ENCODE measurements at places on chromosomes 1 and 21.

- no peak for DNase-seq
These were observed 15.8 kb upstream of the ETV3L start for GRCh38 chr1:157115429-157115838.

DNA sequence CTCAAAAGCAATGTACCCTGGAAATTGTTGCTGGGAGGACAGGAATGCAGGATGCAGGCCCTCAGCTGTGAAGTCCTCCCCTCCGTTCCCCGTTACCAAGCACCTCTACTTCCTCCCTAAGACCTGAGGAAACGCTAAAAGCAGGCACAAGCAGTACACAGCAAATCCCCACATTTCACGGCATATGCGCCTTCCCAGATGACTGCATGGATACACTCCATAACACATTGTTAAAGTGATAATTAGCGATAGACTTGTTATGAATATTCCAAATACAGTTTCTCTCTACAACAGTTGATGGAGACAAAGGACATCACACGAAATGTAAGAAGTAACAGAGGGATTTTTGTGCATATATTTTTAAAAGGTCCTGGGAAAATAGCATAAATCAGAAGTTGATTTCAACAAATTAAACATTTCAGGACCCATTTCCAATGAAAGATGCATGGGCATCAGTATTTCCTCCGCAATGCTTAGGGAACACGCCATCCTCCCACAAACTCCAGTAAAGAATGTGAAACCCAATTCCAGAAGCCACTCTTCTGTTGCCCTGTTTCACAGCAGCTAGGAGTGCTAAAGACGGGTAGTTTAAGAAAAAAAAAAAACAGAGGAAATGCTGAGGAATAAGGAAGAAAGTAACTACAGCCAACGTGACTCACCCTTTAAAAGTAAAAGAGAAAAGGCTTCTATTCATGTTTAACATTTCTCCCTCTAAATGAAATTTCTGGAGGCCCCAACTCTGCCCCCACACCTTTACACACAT is 75.5 kb downstream of the HIVEP3 start:
- no peak for DNase-seq

- DNase-seq = no peak
These were observed 34.9 kb downstream of the CENPF start for GRCh38 chr1:214637722-214638458.

- DNase-seq = no peak
These were observed 598.2 kb downstream of the PLPP3 start for GRCh38 chr1:55981010-55981650.

- peak; percentile 100 for DNase-seq
These were observed at the start of gene RSBN1 for GRCh38 chr1:113811888-113812660. Gene RSBN1, minus strand, starts transcription at chr1:113812476. Its CDS starts 64 bp downstream, at chr1:113812412.

DNA sequence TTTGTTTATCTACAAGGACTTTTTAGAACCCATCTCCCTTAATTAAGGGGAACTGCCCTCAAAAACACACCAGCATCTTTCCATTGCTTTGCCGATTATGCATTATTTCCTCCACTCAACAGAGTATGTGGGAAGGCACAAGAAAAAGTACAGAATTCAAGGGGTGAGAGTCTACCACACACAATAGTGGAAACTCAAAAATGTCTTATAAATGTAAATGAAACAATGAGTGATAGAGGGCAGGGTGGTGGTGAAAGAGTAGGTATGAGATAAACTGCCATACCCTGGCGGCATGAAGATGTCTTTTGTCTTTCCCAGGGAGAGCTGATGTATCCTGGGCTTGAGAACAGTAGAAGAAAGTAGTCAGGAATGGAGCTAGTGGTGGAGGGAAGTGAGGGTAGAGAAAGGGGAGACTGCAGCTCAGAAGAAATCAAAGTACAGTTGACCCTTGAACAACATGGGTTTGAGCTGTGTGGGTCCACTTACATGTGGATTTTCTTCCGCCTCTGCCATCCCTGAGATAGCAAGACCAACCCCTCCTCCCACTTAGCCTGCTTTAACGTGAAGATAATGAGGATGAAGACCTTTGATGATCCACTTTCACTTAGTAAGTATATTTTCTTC is 24.4 kb downstream of the CD58 start:
- no peak for DNase-seq

DNA sequence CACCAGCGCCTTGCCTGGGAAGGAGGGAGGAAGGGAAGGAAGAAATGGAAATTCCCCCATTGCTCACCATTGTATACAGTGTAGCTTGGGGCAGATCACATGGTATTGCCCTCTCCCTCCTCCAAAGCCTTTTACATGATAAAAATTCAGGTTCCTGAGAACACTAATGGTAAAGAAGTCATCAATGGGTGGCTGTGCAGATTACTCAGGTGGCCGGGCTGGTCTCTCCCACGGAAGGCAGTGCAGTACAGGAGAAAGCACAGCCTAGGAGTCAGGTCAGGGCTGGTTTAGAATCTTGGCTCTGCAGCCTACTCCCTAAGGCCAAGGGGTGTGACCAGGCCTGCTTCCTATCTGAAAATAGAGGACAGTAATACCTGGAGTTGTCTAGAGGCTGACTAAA is 107.9 kb downstream of the SUSD4 start:
- DNase-seq = no peak

- no peak for DNase-seq
These were observed 19.9 kb upstream of the LPAR3 start for GRCh38 chr1:84912726-84913554.

- DNase-seq = no peak
These were observed 323.1 kb upstream of the RUNX1 start for GRCh38 chr21:35372201-35372600.

GRCh38 chr1:29482991-29483390 is 246.7 kb downstream of the PTPRU start:
- DNase-seq = no peak

- DNase-seq = no peak
These were observed 208.8 kb downstream of the PLPP3 start for GRCh38 chr1:56370513-56370912.

DNA sequence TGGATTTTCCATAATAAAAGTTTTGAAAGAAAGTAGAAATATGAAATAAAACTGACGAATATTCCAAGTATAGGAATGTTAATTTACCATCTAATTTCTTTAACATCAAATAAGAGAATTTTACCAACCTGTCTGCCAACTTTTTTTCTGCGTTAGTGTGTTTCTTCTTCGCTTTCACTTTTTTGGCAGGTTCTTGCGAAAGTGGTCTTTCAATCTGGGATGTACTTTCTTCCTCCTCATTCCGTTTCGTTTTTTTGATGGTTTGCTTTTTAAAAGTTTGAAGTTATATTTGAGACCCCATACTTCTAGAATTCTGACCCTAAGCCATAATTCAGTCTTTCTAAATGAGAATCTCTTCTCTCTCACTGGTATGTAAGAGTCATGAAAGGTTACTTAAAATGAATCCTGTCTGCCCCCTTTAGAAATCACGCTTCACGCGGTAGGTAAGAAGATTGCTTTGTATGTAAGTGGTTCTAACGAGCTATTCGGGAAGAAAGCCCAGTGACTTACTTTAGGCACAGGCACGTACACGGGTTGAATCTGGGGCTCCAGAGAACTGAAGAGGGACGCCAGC is 580 bp downstream of the RBM34 start:
- DNase-seq = no peak

DNA sequence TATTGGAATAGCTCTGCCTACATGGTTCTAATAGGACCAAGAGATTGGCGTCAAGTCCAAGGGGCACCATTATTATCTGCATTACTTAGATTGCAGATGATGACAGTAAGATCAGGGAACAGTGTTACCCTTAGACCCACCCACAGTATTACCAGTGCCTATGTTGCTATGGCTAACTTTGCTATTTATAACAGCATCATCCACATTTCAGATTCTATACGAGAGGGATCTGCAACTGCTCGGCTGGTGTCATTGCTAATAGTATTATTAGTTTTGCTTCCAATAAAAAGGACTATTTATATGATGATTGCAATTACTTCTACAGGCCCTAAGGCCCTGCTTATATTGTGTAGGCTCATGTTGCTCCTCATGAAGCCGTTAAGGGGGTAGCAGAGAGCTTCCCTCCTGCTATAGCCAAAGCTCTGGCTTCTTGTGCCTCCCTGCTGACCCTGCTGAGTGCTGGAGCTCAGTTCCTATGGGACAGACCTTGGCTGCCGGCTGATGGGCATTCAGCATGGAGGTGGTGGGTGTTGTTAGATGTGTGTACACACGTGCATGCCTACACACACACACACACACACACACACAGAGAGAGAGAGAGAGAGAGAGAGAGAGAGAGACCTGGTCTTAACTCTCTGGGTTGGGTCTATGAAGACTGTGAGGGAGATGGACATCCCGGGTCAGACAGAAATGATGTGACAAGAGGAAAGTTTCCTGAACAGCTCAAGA is 1.3 kb downstream of the BCAN start:
- DNase-seq = no peak

GRCh38 chr21:43343095-43343991 is 83.6 kb downstream of the SIK1 start:
- DNase-seq = peak; percentile 91
